Astrocyte of the hippocampus (primary cell): ENCODE measurements at places on chromosomes 13 and 19.
A peak's percentile ranks its signal among the peaks of the same experiment; 100 is the strongest.

- DNase-seq, result no peak
Measured at GRCh38 chr13:106121173-106121754, 414.2 kb downstream of the EFNB2 start.

GRCh38 chr13:23771956-23772355 is 117.2 kb downstream of the MIPEP start:
- no peak for DNase-seq

DNA sequence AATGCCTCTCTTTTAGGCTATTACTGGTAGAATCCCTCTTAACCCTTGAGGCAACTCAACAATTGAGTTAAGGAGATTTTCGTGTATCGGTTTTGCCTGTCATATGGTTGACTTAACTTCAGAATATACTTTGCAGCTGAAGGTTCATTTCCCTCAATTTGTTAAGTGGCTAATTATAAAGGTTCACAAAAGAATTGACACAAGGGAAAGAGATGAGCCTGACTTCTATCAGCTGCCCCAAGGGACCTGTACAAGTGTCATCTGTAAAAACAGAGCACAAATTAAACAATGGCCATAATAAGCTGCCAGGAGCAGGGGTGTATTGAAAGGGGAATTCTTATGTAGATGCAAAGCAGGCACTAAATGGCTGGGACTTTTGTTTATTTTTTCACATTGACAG is 334.8 kb upstream of the OBI1 start:
- DNase-seq, result no peak

DNA sequence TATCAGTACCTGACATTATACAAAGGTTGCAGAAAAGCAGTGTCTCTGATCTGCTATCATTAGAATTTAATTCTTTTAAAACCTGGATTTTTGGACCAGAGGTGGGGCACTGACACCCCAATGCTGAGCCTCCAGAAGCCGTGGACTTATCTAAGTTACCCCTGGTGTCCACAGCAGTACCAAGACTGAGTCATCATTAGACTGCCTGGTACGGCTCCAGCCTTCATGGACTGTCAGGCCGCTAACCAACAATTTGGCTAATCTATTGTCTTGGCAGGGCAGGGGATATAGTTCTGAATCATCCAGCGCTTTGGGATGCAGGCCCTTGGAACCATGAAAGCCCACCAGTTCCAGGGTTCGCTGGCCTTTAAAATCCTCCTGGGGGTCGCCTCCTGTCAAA is 78.3 kb downstream of the TSHZ3 start:
- DNase-seq, result peak; percentile 75

GRCh38 chr19:49808711-49809159 is 4.4 kb downstream of the FUZ start:
- peak; percentile 94 for DNase-seq

GRCh38 chr19:48959341-48960239 is 4.9 kb downstream of the BAX start:
- no peak for DNase-seq

DNA sequence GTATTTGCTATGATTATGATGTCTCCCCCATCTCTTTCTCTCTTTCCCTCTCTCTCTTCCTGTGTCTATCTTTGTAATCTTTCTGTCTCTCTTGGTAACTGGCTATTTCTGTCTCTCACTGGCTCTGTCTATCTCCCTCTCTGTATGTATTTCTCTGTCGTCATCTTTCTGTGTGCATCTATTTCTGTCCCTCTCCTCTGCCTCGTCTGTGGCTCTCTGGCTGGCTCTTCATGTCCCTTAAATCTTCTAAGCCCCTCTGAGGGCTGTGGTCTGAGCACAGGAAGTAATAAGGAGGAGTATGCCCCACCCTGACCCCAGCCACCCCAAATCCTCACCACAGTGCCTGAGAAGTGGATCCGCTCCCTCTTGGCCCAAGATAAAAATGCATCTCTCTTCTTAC is 104.4 kb downstream of the DNAJC15 start:
- no peak for DNase-seq

- peak; percentile 44 for DNase-seq
Measured at GRCh38 chr19:55656988-55657747, 2.3 kb downstream of the U2AF2 start.

GRCh38 chr13:71801781-71802180 is 65.2 kb downstream of the DACH1 start:
- DNase-seq, result peak; percentile 9

- peak; percentile 13 for DNase-seq
Measured at GRCh38 chr13:22108283-22108942, 437.5 kb downstream of the FGF9 start.

DNA sequence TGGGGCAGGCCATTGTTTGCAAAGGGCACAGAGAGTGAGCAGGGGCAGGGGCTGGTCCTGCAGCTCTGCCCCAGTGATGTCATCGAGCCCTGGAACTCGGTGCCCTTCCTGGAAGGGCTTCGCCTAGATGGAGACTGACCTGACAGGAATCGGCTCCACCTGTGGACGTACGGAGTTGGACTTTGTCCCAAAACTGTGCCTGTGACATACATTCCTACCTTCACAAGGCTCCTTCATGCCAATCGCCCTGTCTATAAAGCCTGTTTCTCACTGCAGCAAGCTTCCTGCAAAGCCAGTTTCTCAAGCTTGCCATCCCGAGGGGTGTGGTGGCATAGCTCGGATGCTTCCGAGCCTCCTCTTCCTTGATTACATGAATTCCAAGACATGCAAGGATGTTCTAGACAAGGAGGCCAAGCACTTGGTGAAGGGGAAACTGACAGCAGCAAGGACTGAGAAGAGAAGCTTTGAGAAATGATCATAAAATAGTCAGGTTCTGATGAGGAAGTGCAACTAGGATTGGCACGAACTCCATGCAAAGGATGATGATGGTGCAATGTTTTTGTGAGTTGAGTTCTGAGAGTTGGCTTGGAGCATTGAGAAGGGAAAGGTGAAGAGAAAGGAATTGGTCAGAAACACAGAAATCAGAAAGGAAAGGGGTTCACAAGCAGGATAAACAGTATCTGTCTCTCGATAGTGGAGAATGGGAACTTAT is 73.6 kb upstream of the STK24 start:
- DNase-seq, result no peak

GRCh38 chr13:96551546-96551945 is 442.7 kb downstream of the OXGR1 start:
- no peak for DNase-seq
